ENCODE measurements at places on chromosomes 2 and 18.

DNA sequence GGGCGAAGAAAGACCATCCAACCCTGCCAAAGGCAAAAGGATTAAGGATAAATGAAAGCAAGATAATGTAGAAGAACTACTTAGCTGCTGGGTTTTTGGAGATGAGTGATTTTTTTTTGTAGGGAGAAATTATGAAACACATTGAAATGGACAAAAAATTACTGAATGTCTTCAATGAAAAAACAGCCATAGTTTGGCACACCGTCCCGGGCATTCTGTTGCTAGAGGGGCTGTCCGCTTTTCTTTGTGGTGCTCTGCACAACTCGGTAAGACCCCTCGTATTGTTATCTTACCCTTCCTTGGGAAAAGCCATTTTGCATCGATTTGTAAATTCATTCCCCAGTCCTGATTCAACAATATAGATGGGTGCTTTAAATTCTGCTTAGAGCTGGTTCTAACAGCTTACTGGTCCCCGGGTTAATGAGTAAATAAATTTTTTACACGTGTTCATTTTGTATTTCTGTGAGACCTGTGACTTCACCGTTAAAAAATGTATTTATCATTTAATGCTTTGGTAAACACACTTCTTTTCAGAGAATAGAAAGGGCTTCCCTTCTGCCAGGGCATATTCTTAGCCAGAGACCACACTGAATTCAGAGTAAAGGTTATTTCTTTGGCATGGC, 912 bp upstream of the LAPTM4A start:
- no peak for ATAC-seq

- no peak for ATAC-seq
Measured at GRCh38 chr2:240988146-240988545, 10.3 kb upstream of the SNED1 start.

DNA sequence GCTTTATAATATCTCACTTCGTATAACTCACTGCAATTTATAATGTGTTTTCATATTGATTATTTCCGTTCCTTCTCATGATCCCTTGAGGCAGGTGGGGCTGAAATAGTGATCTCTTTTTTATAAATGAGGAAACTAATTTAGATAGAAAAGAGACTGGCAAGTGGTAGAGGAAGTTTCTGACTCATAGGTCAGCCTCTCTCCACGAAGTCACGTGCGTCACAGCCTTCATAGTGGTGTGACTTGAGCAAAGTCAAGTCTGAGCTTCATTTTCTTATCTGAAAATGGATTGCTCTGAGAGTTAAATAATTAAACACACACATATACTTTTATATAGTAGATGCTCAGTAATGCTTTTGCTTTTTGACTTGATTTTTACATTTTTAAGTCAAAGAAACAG, 19.9 kb downstream of the ABCG5 start:
- ATAC-seq, result peak; percentile 56

- peak; percentile 88 for ATAC-seq
Measured at GRCh38 chr2:100924520-100925451, 77.3 kb upstream of the RPL31 start.

DNA sequence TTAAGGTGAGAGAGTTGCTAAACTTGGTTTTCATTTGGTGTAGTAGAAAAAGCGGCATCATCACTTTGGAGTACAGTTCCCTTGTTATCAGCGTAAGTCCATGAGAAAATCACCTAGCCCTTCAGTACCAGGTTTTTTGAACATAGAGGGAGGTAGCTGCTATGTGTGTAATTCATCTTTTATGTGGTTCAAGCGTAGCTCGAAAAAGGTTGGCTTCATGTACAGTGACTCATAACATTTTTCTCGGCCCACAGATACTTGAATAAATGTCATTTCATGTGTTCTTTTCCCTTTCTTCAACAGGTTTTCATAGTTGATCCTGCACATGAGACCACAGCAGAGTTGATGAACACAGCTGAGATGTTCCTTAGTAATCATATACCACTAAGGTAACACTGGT, 43.6 kb downstream of the UGGT1 start:
- ATAC-seq, result no peak

DNA sequence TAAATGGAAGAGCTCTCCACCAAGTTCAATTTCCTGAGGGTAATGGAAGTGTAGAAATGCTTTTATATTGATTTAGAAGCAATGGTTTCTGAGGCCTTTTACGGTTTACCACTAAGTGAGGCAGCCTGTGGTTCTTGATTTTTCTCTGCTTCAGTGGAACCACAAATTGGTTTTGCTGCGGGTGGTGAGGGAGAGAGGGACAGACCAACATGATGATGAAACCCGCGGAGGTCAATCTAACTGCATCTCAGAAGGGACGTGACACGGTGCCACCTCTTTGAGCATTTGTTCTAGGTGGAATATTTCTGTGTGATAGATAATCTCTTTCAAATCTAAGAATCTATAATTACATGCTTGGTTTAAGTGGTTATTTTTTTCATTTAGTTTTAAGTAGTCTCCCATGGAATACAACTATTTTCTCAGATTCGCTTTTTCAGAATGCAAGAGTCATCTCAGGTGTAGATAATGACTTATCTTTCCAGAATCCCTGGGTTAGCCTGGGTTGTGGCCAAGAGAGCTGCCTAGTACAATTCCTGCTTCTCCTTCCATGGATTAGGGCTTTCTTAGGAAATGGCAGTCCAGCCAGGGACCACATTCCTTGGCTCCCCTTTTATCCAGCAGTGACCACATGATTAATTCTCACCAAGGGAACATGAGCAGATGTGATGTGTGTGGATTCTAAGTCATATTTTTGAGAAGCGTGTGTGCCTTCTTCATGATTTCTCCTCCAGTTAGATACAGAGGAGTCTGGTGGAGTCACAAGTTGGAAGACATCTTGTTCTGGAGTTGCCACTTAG, 52.5 kb downstream of the KCNE4 start:
- no peak for ATAC-seq

- ATAC-seq, result no peak
Measured at GRCh38 chr2:105977807-105978206, 216.3 kb downstream of the UXS1 start.

DNA sequence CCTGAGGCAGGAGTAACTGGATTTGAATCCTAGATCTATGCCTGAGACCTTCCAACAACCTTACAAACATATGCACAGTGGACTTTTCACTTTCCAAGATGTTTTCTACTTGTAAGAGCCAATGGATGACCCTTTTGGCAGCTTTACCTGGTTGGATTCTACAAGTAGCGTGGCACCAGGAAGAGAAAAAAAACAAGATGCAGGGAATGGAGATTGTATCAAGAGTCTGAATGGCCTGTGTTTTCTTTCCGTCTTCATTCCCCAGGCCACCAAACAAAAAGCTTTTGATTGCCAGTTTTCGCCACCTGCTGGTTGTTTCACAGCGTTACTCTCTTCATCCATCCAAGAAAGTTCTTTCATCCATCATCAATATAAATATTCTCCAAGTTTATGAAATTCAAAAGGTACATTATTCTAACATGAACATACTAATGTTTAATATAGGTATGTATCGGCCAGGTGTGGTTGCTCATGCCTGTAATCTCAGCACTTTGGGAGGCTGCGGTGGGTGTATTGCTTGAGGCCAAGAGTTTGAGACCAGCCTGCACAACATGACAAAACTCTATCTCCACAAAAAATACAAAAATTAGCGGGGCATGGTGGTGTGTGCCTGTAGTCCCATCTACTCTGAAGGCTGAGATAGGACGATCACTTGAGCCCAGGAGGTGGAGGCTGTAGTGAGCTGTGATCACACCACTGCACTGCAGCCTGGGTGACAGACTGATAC, 3.5 kb upstream of the BCL2 start:
- ATAC-seq, result no peak

DNA sequence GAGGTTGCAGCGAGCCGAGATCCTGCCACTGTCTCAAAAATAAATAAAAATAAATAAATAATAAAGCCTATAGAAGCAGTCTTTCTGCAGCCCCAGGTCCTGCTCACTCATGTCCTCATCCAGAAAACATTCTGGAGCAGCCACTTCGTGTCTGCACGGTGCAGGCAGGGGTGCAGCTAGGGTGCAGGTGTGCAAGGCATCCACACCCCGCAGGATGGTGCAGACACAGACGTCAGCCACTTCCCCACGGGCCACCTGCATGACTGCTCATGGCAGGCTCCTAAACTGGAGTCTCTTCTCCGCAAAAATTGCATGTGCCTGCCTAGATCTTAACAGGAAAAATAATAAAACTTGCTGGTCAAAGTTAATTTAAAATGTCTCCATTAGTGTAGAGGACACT, 80.2 kb upstream of the SNTG2 start:
- ATAC-seq, result no peak

DNA sequence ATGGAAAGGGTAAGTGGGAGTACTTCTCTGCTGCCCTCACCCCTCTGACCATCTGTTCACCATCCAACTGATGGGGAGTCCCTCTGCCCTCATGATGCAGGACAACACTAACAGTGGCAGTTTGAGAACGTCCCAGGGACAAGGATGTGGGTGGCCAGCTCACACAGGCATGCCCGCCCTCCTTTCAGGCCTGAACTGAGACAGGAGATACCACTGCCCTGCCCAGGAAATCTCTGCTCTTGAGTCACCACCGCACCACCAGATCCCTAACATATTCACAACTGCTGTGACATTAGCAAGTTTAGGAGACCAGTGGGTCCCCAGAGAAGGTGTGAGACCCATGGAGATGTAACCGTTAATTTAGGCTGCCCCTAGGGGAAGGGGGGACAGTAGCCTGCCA, 66.2 kb downstream of the TRAPPC8 start:
- ATAC-seq, result no peak

- ATAC-seq, result no peak
Measured at GRCh38 chr2:233225230-233226068, 26.0 kb upstream of the ATG16L1 start.

GRCh38 chr2:190515687-190516086, 18.8 kb downstream of the NEMP2 start:
- ATAC-seq, result no peak

- ATAC-seq, result no peak
Measured at GRCh38 chr2:36197181-36197971, 158.2 kb upstream of the CRIM1 start.

- ATAC-seq, result no peak
Measured at GRCh38 chr2:226040344-226040900, 640.9 kb downstream of the NYAP2 start.

DNA sequence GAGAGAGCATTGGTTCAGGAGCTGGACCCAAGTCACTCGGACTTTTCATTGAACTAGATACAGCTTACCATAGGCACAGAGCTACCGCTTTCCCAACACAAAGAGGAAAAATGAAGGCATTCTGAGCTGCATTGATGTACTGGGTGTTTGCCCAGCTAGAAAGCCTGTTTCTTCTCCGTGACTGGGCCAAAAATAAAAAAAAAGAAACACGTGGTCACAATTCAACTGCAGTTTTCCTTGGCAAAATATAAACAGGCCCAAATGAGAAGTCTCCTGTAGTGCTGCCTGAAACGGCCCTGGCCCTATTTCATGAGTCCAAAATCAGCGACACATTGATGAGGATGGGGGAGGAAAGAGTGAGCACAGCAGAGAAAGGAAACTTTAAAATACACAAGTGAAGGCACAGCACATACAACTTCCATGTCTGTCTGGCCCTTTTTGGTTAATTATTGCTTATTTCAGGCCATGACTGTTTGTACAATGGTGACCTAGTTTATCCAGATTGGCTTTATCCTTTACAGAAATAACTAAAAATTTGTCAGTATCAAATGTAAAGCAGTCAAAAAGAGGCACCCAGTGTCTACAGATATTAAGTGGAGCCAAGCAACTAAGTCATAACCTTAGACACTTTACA, 179.7 kb downstream of the ICOS start:
- no peak for ATAC-seq

DNA sequence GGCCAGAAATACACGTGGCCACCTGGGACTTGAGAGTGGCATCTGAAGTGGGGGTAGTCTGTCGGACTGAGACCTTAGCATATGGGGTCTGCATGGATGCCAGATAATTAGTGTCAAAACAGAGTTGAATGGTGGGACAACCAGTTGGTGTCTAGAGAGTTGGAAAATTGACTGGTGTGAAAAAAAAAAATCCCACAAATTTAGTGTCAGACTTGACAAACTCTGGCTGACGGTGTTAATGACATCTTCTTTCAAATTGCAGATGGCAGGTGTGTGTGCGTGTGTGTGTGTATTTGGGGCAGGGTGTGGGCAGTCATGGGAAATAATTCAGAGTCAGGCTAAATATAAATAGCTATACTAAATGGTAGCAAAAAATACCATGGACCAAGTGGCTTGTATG, 365.4 kb upstream of the RGPD4 start:
- ATAC-seq, result no peak

GRCh38 chr2:234773764-234774409, 177.9 kb upstream of the SH3BP4 start:
- ATAC-seq, result no peak

DNA sequence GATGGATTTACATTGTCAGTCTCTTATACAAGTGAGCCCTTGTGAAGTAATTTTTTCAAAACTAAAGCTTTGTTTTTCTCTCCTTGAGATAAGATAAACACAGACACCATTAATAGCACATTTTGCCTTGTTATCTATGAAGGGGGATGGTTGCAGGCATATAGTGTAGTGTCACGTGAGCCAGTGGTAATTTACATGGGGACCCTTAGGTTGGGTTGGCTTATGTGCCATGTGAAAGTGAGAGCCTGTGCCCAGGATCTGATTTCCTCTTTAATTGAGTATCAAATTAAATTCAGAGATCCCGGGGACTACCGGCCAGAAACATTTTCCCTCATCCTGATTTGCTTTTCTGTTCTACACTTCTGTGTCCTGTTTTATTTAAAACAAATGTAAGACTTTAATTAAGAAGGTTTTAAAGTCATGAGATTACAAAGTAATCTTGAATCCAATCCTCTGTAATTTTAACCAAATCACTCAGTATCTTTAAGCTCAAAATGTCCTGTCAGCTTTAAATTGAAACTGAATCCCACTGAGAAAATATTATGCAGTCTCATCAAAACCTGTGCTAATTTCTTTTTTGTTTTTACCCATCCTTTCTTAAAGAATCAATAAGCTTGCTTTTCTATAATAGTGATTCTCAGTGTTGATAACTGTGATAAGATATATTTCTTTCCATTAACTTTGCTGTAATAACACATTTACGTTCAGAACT, 63.8 kb downstream of the PTPRM start:
- ATAC-seq, result no peak

- ATAC-seq, result no peak
Measured at GRCh38 chr2:168935810-168936581, 34.9 kb downstream of the G6PC2 start.

- ATAC-seq, result no peak
Measured at GRCh38 chr18:35348001-35348400, 3.8 kb upstream of the ZNF24 start.

- ATAC-seq, result no peak
Measured at GRCh38 chr2:240635998-240636547, 10.8 kb downstream of the GPR35 start.

GRCh38 chr2:235390108-235390815, 103.6 kb upstream of the AGAP1 start:
- ATAC-seq, result peak; percentile 62

GRCh38 chr18:61980355-61980754, 87.5 kb upstream of the RNF152 start:
- ATAC-seq, result no peak

DNA sequence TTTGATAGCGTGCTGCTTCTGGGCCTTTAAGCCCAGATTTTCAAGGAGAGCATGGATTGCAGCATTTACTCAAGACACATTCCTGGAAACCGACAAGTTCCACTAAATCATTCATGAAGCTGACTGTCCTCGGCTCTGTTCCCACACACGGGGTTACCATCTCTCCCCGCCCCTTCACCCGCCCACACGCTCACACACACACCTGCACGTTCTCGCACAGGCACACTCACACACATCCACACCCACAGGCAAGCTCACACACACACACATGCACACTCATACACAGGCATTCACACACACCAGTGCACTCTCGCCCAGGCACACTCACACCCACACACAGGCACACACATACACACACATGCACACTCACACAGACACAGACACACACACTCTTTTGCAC, 150.0 kb upstream of the AGAP1 start:
- no peak for ATAC-seq

GRCh38 chr2:7724336-7724735, 807.1 kb downstream of the RNF144A start:
- no peak for ATAC-seq

Data from activated CD4-positive, CD25-positive, alpha-beta regulatory T cell treated with anti-CD3 and anti-CD28 coated beads, Interleukin-2, amount 50 U/mL, for 24 hours (primary cell).